CD4-positive, alpha-beta T cell treated with Interleukin-17A for 4 hours (primary cell): ENCODE measurements at places on chromosomes 5 and 9.

- no peak for DNase-seq
Measured at GRCh38 chr5:74616236-74617146, 24.0 kb downstream of the ENC1 start.

DNA sequence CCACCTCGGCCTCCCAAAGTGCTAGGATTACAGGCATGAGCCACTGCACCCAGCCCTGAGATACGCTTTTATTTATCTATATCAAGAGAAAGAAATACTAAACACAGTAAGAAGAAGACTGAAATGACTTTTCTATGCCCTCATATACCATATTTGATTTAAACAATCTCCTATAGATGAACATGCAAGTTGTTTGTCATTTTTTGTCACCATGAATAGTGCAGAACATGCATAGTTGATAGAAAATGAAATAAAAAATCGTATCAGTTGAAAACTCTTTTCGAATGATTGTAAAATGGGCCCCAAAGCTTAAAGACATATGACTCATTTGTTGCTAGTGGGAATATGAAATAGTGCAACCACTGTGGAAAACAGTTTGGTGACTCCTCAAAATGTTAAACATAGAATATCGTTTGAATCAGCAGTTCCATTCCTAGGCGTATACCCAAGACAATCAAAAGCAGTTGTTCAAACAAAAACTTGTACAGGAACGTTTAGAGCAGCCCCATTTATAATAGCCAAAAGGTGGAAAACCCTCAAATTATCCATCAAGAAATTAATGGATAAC is 61.4 kb upstream of the ANKH start:
- DNase-seq: no peak

DNA sequence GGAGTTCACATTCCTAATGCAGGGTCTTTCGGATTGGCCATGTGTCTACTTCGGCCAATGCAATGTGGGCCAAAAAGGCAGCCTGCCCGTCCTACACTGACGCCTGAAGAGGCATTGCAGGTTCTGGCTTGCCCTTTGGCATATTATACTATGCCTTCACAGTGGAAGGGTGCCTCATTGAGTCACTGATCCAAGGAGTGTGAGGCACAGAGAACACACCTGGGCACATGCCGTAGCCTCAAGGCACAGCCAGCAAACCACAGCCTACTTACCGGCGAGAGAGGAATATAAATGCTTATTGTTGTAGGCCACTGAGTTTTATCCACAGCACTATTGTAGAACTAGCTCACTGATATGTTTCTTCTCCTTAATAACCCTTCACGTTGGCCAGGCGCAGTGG is 409.6 kb downstream of the GADD45G start:
- DNase-seq: no peak

DNA sequence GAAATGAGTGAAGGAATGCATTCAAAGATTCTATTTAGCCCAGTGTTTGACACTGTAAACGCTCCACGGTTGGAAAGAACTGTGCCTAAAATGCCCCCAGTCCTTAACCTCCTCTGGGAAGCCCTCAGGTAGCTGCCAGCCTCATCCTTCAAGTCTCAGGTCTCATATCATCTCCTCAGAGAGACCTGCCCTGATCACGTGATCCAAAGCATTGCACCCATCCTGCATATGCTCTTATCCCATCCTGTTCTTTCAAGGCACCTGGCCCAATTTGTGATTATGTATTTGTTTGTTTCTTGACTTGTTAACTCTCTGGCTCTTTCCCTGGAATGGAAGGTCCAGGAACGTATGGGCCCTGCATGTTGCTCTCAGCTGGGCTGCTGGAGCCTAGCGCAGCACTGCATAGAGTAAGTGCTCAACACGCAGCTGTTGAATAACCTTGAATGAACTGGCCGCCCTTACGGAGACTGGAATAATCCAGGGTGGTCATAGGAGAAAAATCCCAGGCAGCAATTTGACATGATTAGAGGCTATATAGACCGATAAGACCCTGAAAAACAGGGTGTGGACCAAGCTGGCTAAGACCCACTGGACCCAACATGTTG is 8.7 kb downstream of the C1QTNF2 start:
- DNase-seq: no peak

DNA sequence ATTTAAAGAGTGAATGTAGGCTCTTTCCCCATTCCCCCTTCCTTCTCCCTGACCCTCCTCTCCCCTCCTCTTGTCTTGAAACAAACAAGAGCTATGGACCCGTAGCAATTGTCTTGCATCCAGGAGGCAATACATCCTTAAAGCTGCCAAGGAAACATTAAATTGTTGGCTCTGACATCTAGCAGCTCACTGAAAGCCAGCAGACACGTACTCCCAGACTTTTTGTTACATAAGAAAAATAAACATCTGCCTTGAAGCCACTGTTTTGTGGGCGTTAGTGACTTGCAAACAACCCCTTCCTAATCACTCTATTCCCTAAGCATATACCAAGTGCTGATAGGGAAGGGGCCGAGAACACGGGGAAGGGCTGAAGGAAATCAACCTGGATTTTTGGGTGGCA is 8.6 kb downstream of the SLC45A2 start:
- DNase-seq: no peak

GRCh38 chr9:68825762-68826472 is 120.9 kb downstream of the PIP5K1B start:
- DNase-seq: no peak

DNA sequence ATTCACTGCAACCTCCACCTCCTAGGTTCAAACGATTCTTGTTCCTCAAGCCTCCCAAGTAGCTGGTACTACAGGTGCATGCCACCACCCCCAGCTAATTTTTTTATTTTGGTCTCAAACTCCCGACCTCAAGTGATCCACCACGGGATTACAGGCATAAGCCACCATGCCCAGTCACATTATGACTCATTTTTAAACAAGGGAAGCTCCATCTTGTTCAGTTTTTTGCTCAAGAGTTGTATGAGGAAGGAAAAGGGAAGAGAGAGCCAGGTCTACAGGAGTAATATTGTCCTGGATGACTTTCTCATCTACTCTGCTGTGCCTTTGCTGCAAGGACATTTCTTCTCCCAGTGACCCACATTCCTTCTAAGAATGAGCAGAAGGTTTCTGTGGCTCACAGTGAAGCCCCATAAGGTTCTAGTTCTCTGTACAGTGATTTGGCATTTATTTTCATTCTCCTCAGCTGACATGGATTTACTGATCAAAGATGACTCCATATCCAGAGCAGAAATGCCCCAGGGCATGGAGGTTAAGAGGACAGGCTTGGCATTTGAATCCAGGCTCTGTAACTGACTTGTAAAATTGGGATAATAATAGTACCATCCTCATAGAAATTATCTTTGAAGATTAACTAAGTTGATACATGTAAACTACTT is 153.5 kb downstream of the CDH6 start:
- DNase-seq: no peak

- no peak for DNase-seq
Measured at GRCh38 chr9:81661339-81661738, 28.0 kb downstream of the TLE1 start.

DNA sequence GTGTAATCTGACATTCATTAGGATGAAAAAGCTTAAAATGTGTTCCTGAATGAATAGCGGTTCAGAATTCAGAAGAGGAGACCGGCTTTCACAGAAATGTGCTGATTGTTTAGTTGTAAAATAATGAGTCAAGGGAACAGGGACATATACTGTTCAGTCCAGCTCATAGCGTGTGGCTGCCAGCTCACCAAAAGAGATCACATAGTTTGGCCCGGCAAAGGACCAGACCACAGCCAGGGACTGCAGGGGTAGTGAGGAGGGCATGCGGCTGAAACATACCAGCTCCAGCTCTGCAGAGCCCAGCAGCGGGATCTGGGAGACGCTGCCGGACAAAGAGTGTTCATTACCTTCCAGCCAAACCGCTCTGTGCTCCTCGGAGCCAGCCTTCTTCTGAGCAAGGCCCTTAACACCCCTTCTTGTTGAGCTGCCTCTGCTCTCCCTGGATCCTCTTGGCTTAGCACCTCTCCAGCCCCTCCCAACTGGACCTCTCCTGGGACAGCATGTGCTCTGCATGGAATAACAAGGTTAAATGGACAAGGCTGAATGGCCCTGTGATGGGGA is 116.8 kb upstream of the CNTLN start:
- DNase-seq: no peak

GRCh38 chr5:41338136-41338675 is 124.9 kb upstream of the C6 start:
- DNase-seq: no peak

GRCh38 chr9:75083188-75083970 is 4.6 kb downstream of the NMRK1 start:
- peak; percentile 39 for DNase-seq

DNA sequence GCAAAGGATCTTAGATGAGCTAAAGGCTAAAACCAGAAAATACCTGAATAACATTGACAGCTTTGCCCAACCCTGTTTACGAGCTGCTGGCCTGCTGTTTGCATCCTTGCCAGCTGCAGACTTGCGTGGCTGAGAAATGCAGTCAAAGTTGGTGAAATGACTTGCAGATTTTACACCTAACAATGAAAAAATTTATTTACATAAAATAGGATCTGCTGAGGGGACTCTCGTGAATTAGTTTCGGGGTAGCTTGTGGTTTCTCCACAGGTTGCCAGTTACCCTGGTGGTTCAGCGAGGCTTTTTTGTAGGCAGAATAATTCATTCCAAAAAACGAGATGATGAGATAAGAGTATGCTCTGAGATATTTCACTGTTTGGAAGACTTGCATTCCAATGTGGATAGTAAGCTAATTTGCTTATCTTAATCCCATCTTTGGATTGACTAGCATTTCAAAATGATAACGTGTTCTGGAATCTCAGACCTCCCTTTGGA is 65.7 kb upstream of the FANCC start:
- DNase-seq: no peak

DNA sequence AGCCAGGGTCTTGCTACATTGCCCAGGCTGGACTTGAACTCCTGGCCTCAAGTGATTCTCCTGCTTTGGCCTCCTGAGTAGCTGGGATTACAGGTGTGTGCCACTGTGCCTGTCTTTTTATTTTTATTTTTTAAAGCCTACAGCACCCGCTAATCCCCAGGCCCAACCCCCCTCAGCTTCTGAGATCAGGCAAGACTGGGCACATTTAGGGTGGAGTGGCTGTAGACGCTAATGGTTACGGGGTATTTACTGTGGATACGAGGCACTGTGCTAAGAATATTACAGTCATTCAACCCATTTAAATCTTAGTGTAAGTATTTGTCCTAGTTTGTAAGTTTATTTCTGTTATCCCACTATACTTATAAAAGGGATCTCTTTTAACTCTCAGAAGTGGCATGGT is 175.2 kb downstream of the FANCC start:
- no peak for DNase-seq

DNA sequence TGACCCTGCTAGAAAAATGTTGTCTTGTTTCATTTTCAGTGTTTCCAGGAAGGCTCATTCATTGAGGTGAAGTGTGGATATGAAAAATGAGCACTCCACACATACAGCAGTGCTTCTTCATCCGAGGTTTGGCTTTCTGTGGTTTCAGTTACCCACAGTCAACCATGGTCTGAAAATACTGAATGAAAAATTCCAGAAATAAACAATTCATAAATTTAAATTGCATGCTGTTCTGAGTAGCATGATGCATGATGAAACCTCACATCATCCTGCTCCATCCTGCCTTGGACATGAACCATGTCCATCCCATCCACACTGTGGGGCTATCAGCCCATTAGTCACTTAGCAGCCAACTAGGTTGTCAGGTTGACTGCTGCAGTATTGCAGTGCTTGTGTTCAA is 10.4 kb upstream of the SLC45A2 start:
- DNase-seq: no peak

DNA sequence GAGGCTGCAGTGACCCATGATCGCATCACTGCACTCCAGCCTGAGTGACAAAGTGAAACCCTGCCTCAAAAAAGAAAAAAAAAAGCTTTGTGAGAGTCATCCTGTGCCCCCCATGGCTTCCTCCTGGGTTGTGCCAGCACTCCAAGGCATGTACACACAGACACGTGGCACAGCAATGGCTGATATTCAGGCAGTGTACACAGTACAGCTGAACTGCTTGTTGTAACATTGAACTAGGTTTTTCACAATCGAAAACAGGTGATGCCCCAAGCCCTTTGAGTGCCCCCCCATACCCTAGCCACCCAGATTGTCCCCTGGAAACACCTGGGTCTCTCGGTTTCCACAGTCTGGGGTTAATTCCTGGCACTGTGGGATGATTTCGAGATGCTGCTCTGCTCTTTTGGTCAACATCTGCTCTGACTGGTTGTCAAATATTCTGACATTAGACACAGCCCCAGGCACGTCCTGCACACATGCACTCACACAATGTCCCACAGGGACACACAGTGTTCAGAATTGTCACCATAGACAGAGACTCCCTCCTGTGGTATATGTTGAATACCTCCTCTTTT is 9.2 kb downstream of the SPINK4 start:
- DNase-seq: no peak

DNA sequence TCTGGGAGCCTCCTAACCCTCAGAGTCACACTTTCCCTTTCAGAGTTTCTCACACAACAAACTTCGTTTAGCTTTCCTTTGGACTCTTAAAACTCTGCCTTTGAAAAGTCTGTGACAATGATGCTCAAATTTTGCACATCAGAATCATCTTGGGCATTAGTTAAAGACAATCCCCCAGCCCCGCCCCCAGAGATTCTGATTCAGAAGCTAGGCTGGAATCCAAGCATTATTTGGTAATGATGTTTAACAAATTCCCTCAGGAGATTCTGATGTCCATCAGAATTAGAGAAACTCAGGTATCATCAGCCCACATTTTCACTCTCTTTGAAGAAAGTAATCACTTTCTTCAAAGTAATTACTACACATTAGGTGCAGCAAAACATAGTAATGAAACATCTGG is 9.6 kb upstream of the PLPP1 start:
- no peak for DNase-seq

GRCh38 chr9:1978941-1979340 is 36.2 kb upstream of the SMARCA2 start:
- DNase-seq: no peak

DNA sequence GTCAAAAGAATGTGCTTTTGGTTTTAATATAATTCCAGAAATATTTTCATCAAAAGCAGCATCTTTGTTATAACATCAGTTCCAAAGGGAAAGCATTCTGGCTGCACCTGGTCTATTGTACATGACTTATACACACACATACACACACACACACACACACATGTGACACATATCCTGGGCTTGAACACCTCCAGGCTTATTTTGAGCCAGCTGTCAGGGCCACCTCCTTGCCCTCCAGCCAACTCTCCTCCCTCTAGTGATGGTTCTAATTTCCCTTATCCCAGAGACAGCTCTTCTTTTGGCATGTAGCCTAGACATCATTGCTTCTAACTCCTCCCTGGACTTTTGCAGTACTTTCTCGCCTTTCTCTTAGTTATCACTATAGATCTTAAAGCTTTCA is 115.0 kb downstream of the PIK3R1 start:
- DNase-seq: no peak

DNA sequence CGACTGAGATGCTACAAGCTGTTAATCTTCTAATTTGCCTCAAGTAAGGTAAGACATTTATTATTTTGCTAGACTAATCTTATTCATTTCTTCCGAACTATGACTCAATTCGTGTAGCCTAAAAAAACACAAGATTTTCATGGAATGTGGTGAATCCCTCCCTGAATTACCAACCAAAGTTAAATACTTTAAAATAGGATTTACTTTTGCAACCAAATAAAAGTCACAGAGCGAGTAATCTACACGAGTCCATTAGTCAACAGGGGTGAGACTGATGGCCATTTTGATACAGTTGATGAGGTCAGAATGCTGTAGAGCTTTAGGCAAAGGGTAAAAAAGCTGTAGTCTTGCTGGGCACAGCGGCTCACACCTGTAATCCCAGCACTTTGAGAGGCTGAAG is 13.1 kb upstream of the BNC2 start:
- DNase-seq: no peak
